ENCODE measurements at places on chromosomes 7 and 10.

GRCh38 chr7:29091715-29092114, 54.6 kb downstream of the CPVL start:
- H3K4me3 ChIP-seq: no peak overlapping the region
- H3K4me1 ChIP-seq: no peaks in the 10 kb centered on the region
- H3K27ac ChIP-seq: no peak overlapping the region
- no peak for DNase-seq

GRCh38 chr7:141990011-141990725, 5.5 kb upstream of the MGAM start:
- H3K27ac ChIP-seq: no peak overlapping the region
- no peaks in the 10 kb centered on the region for H3K36me3 ChIP-seq
- no peaks in the 10 kb centered on the region for H3K27me3 ChIP-seq

- H3K27me3 ChIP-seq: no peaks in the 10 kb centered on the region
- no peak for DNase-seq
- no peak overlapping the region for H3K4me3 ChIP-seq
- H3K36me3 ChIP-seq: no peaks in the 10 kb centered on the region
These were observed 216.1 kb upstream of the STEAP4 start for GRCh38 chr7:88522771-88523293.

DNA sequence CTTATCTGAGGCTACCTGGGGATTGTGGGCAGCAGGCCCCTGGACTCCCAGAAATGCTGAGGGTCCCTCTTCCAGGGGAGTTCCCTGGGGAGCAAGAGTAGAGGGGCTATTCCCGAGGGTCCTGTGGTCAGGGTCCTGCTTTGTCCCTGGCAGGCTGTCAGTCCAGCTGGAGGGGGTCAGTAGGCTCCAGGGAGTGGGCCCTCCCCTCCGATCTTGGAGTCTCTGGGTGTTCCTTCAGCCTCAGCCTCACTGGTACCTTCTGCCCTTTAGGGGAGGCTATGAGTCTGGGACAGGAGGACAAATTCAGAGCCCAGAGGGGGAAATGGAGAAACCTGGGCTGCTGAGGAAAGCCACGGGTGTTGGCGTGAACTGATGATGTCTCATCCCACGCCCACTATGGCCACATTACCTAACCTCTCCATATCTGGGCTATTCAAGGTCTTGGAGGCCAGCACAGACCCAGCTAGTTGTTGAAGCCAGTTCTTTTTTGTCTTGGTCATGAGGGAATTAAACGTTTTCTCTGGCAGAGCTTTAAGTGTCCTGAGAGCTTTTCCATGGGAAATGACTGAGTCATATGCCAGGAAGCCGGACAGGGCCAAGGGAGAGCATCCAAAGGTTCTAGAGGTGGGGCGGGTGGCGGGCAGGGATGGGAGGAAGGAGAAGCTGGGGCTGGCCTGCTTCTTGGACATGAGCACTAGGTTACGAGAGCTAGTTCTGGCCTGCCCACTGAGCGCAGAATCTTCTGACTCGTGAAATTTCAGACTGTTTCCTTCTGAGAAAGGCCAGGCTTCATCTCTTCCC, 6.2 kb downstream of the CALHM2 start:
- H3K27me3 ChIP-seq: no peaks in the 10 kb centered on the region
- no peak overlapping the region for H3K27ac ChIP-seq
- H3K36me3 ChIP-seq: peaks cover 57% of the 10 kb centered on the region
- DNase-seq: no peak
- H3K4me3 ChIP-seq: no peak overlapping the region

DNA sequence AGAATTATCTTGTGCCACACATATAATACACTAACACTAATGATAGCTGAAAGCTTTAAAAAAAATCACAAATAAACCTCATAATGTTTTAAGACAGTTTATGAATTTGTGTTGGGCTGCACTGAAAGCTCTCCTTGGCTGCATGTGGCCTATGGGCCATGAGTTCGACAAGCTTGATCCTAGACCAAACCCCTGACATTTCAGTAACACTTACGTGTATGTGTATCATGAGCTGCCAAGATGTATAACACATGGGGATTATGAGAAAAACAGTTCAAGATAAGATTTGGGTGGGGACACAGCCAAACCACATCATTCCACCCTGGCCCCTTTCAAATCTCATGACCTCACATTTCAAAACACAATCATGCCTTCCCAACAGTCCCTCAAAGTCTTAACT, 823.8 kb downstream of the PCDH15 start:
- H3K4me3 ChIP-seq: no peak overlapping the region
- H3K4me1 ChIP-seq: no peaks in the 10 kb centered on the region
- H3K27me3 ChIP-seq: no peaks in the 10 kb centered on the region

DNA sequence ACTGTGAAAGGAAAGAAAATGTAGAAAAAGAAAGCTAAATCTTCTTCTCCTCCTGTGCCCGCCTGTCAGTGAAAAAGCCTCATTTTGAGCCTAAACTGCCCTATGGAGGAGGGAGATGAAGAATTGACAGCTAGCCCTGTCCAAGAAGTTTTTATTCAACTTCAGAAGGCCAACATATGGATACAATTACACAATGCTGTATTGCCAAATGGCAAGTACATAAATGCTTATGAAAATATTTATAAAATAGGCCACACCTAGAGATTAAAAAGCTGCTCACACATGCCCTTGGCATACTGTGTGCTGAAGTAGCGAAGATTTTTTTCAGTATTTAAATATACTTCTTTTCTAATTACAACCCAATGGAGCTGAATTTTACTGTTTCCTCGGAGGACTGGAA, 65.1 kb upstream of the NEBL start:
- H3K4me1 ChIP-seq: peaks cover 11% of the 10 kb centered on the region
- DNase-seq: no peak
- no peak overlapping the region for H3K4me3 ChIP-seq
- H3K27ac ChIP-seq: no peak overlapping the region
- no peaks in the 10 kb centered on the region for H3K36me3 ChIP-seq

DNA sequence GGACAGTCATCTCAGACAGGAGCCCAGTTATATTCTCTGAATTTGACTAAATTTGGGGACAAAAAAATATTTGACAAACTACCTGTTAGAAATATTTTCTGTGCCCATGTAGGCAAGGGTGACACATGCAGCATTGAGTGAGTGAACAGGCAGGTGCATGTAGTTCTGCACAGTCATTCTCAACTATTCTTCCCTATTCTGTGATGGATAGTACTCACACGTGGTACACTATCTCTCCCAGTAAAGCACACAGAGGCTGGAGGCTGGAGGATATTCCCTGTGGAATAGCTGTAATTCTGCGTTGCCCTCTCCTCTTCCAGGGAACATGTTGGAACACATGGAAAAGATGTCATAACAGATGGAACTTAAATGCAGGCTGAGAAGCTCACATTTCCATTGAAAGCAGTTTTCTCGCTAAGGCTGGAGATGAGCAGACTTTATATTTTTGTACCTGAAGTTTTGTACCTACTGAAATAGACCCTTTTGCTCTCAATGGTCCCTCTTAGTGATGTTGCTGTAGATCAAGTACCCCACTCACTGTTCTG, 75.0 kb downstream of the GPR141 start:
- no peak for DNase-seq
- H3K4me1 ChIP-seq: no peaks in the 10 kb centered on the region
- no peaks in the 10 kb centered on the region for H3K36me3 ChIP-seq

- no peaks in the 10 kb centered on the region for H3K4me1 ChIP-seq
- no peak overlapping the region for H3K4me3 ChIP-seq
- peaks cover 13% of the 10 kb centered on the region for H3K36me3 ChIP-seq
- DNase-seq: no peak
These were observed 21.4 kb downstream of the STAMBPL1 start for GRCh38 chr10:88901206-88901983.

GRCh38 chr10:131649617-131650016, 251.2 kb upstream of the PPP2R2D start:
- H3K4me3 ChIP-seq: no peak overlapping the region
- H3K27me3 ChIP-seq: no peaks in the 10 kb centered on the region
- H3K27ac ChIP-seq: no peak overlapping the region
- H3K4me1 ChIP-seq: no peaks in the 10 kb centered on the region
- DNase-seq: no peak

- H3K4me3 ChIP-seq: no peak overlapping the region
- no peaks in the 10 kb centered on the region for H3K4me1 ChIP-seq
These were observed 34.2 kb upstream of the TCERG1L start for GRCh38 chr10:131345691-131346090.

- no peaks in the 10 kb centered on the region for H3K4me1 ChIP-seq
- no peaks in the 10 kb centered on the region for H3K36me3 ChIP-seq
- no peak for DNase-seq
- H3K27me3 ChIP-seq: peaks cover 12% of the 10 kb centered on the region
- no peak overlapping the region for H3K4me3 ChIP-seq
These were observed 46.1 kb upstream of the APBB1IP start for GRCh38 chr10:26391701-26392695.

- H3K36me3 ChIP-seq: no peaks in the 10 kb centered on the region
- no peak overlapping the region for H3K4me3 ChIP-seq
- no peaks in the 10 kb centered on the region for H3K27me3 ChIP-seq
- H3K27ac ChIP-seq: peak overlapping the region; percentile 47
- H3K4me1 ChIP-seq: peaks cover 23% of the 10 kb centered on the region
These were observed 204.9 kb upstream of the NPSR1 start for GRCh38 chr7:34453150-34453549.

- H3K27ac ChIP-seq: no peak overlapping the region
- H3K4me3 ChIP-seq: no peak overlapping the region
- H3K4me1 ChIP-seq: no peaks in the 10 kb centered on the region
- H3K36me3 ChIP-seq: no peaks in the 10 kb centered on the region
These were observed 316.7 kb downstream of the LRRTM3 start for GRCh38 chr10:67242528-67242927.

DNA sequence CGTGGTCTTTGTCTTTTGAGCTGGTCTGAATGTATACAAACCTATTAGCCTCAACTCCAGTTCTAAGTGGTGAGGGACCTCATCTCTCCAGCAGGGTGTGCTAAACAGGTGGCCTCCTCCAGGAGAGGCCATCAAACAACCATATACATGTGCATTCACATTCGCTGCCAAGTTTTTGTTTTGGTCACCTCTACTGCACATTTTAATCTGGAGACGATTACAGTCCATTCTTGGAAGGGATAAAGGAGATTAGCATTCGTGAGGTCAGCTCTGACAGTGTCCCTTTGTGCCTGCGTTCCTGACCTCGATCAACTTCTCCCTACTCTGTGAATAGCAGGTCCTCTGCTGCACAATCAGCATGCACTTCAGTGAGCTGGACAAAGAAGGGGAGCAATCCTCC, 60.8 kb downstream of the RHOBTB1 start:
- no peak overlapping the region for H3K27ac ChIP-seq
- DNase-seq: no peak
- H3K4me3 ChIP-seq: no peak overlapping the region
- no peaks in the 10 kb centered on the region for H3K36me3 ChIP-seq

DNA sequence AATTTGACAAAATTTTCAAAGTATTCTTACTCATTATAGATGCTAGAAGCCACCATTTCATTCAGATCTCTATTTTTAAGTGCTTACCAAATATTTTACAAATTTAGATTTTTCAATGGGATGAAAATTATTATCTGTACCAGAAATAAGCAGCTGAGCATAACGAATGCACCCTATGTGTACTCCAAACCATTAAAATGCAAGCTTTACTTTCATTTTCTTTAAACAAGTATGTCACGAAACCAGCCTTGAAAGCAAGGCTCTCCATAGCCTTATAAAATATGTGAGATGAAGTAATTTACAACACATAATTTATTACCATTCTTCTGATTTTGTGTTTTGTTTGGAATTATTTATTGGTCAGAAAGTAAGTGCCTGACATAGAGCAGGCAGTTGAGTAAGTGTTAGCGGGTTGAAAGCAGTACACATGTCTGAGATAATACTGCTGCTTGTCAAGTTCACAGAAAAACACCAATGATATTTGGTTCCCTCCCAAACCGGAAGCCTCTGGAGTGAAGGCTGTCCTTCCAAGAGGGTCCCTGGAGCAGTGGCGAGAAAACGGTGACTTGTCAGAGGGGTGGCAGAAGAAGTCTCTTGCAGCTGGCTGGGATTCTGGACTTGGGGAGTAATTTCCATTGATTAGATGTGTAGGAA, 322.7 kb upstream of the PFKP start:
- H3K27ac ChIP-seq: no peak overlapping the region
- no peak for DNase-seq
- H3K4me1 ChIP-seq: no peaks in the 10 kb centered on the region
- peaks cover 12% of the 10 kb centered on the region for H3K27me3 ChIP-seq

GRCh38 chr10:79446758-79447084, 1.3 kb upstream of the ZCCHC24 start:
- no peak overlapping the region for H3K27ac ChIP-seq
- H3K27me3 ChIP-seq: no peaks in the 10 kb centered on the region
- H3K36me3 ChIP-seq: no peaks in the 10 kb centered on the region
- H3K4me1 ChIP-seq: peaks cover 6% of the 10 kb centered on the region

- H3K27me3 ChIP-seq: no peaks in the 10 kb centered on the region
- DNase-seq: no peak
- H3K27ac ChIP-seq: no peak overlapping the region
These were observed 173.7 kb downstream of the BUB3 start for GRCh38 chr10:123327896-123328295.

DNA sequence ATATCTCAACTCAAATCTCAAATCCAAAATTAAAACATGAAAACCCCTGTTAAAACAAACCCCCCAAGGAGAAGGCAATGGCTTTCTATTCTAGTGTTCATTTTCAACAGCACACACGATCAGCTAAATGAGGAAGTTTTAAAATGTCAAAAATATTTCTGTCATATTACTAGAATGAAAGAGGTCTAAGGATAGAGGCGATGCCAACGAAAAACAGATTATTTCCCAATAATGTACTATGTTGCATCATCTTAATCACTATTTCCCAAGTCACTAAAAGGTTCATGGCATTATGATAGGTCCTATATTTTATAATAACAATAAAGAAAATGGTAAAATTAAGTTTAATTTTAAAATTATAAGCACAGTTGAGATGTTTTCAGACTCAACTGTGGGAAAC, 10.1 kb downstream of the CNOT4 start:
- peaks cover under 1% of the 10 kb centered on the region for H3K36me3 ChIP-seq
- no peak overlapping the region for H3K27ac ChIP-seq
- H3K27me3 ChIP-seq: no peaks in the 10 kb centered on the region
- H3K4me3 ChIP-seq: no peak overlapping the region
- DNase-seq: no peak
- H3K4me1 ChIP-seq: no peaks in the 10 kb centered on the region

- no peak overlapping the region for H3K27ac ChIP-seq
- H3K36me3 ChIP-seq: no peaks in the 10 kb centered on the region
- no peaks in the 10 kb centered on the region for H3K27me3 ChIP-seq
- no peak for DNase-seq
- peaks cover 7% of the 10 kb centered on the region for H3K4me1 ChIP-seq
- no peak overlapping the region for H3K4me3 ChIP-seq
These were observed 290.2 kb downstream of the C7orf25 start for GRCh38 chr7:42621543-42622219.

- no peaks in the 10 kb centered on the region for H3K27me3 ChIP-seq
- no peak for DNase-seq
- H3K4me1 ChIP-seq: peaks cover 40% of the 10 kb centered on the region
- no peak overlapping the region for H3K4me3 ChIP-seq
- no peaks in the 10 kb centered on the region for H3K36me3 ChIP-seq
These were observed 74.5 kb downstream of the DNAJC1 start for GRCh38 chr10:21929070-21929469.

DNA sequence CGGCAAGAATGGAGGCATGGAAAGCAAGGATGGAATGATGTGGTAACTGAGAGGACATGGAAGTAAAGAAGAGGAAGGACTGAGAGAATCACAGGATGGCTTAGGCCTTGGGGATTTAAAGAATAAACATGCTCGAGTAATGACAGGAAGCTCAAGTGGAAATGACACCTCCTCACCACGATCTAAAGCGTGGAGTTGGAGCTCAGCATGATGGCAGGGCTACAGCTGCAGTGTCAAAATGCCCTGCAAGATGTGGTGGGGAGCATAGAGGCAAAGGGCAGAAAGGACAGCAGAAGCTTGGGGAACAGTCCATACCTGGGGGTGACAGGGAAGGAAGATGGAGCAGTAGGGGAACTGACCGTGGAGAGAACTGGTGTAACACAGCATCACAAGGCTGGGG, 229.5 kb upstream of the PLXNA4 start:
- H3K4me1 ChIP-seq: peaks cover 3% of the 10 kb centered on the region
- H3K4me3 ChIP-seq: no peak overlapping the region
- H3K27me3 ChIP-seq: no peaks in the 10 kb centered on the region
- H3K36me3 ChIP-seq: no peaks in the 10 kb centered on the region
- H3K27ac ChIP-seq: no peak overlapping the region
